T-helper 2 cell treated with Interferon-gamma antibody and Interleukin-4, amounts not matched to agents 100 ng/mL and 5 ng/mL, for 36 hours (primary cell): ENCODE measurements at places on chromosomes 3 and 15. TPM values are rescaled to one million over a fixed set of nuclear protein-coding genes. Genes with fewer than 3 reads are reported as not detected.

Gene ITIH4
- 9.6 and 9.7 TPM in 2 replicates for total RNA-seq

Gene GRM2
- total RNA-seq: 1.2 and 1.4 TPM in 2 replicates

Gene EAF2
- total RNA-seq: 35.2 and 39.3 TPM in 2 replicates

Gene PLSCR5
- total RNA-seq: not detected in 2 replicates
